ENCODE measurements at places on chromosomes 7 and 10.
A peak's percentile ranks its signal among the peaks of the same experiment; 100 is the strongest.

DNA sequence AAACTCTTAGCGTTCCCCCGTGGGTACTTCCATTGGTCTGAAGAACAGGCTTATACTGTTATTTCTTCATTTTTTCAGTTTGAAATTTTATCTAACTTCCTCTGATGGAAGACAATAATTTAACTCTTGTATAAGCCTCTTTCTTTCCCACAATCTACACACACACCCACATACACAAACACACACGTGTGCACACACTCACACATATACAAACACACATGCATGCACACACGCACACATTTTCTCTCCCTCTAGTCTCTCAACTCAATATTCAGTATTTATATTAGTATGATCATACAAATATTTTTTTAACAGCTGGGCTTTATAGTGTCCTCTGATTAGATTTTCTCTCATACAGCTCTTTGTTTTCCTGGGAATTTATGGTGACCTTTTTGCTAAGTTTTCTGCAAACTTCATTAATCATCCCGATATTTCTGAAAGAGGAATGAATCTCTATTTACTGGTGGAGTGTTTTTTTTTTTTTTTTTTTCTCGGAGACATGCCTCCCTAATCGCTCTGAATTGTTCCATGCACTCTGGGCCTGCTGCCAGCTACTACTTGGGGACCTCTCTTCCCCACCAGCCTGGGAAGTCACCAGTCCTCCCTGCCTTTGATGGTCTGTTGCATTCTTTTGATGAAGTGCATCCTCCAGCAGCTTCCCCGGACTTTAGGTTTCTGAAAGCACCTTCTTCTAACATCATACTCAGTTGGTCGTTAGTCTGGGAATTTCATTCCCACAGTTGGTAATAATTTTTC lies 75.5 kb downstream of the ZNF777 start:
- no peak for DNase-seq

GRCh38 chr10:95476469-95477174 lies 84.5 kb downstream of the SORBS1 start:
- no peak for DNase-seq

DNA sequence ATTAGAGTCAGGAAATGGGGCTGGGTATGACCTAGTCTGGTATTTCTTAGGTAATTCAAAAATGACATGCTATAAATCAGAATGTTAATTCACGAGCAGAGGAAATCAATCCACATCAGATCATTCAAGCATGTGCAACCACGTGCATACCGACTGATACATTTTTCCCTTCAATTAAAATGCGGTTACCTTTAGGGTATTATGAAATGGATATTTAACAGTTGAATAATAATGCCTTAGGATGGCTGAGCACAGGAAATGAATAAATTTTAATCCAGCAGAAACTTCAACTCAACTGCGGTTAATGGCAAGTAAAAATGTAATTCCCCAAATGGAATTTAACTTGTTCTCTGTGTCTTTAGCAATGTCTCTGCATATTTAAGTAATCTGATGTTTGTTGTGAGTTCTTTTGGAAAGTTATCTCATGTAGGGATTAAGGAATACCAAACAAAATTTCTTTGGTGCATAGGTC lies 9.2 kb downstream of the CPA2 start:
- no peak for DNase-seq

DNA sequence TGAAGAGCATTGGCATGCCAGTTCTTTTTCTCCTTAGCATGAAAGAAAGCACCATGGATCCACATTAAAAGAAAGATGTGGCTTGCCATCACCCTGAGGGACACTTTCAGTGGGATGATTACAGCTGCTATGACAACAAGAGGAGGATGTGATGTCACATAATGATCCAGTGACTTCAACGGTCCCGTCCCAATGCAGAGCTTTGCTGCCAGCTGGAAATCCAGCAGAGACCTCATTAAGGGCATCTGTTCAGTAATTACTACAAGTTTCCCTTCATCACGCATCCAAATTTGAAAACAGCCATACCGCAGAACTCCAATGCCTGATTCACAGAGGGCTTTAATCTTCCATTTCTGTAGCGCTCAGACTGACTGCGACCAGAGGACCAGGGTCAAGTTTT lies 206.6 kb downstream of the LSM5 start:
- DNase-seq, result no peak

DNA sequence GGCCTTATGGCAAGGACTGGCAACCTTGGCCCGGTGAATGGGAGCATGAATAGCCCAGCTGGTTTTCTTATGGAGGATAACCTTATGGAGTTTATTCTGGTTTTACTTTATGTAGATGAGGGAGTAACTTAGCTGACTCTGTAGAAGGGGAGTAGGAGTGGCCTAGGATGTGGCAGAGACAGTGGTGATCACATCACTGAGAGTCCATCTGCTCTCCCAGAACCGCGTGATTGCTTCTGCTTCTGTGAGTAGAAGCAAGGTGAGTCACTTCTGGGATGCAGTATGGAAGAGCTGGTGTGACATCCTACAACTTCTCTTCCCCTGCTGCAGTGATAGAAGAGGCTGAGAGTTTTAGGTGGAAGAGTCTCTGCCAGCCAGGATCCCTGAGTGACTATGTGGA lies 129.2 kb downstream of the RPS24 start:
- no peak for DNase-seq

DNA sequence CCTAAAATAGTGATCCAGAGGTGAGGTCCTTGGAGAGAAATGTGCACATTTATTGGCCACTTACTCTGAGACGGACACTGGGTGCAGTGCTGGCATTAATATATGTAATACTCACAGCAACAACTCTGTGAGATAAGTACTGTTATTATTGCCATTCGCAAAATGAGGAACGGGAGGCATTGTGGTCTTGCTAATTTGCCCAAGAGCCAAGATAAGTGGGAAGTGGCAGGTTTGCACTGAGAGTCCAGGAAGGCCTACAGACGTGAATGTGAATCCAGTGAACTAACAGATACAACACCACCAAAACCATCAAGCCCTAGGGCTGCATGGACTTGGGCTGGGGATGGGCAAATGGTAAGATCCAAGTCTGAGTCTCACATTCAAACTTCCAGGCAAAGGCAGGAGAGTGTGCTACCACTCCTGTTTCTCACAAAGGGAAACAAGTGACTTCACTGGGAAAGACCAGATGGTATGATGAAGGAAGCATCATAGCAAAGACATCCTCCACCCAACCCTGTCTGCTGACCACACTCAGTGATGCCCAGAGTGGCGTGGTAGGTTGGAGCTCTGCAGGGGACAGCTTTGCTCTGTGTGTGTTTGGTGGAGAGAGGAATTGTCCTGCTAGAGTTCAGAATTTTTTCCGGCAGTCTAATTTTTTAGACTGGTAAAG lies 19.2 kb downstream of the TMEM273 start:
- no peak for DNase-seq

GRCh38 chr7:127678337-127678736 lies 26.3 kb downstream of the SND1 start:
- no peak for DNase-seq

GRCh38 chr7:77975672-77976480 lies 177.3 kb downstream of the PHTF2 start:
- DNase-seq, result no peak

DNA sequence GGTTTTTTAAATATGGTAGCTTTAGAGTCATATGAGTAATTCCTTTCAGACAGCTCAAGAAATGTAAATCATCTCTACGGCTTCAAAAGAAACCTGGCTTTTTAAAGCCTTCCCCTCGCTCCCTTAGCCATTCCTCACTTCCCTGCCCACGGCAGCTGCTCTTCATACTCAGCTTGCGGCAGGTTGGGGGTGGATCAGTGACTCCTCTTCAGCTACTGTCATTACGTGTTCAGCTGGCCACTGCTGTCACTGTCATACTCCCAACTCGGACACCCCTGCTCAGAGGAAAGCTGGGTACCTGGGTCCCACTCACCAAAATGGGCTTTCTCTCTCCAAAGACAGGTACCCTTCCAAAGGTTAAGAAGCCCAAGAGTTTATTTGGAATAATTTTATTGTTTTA lies 6.6 kb downstream of the YWHAG start:
- no peak for DNase-seq

DNA sequence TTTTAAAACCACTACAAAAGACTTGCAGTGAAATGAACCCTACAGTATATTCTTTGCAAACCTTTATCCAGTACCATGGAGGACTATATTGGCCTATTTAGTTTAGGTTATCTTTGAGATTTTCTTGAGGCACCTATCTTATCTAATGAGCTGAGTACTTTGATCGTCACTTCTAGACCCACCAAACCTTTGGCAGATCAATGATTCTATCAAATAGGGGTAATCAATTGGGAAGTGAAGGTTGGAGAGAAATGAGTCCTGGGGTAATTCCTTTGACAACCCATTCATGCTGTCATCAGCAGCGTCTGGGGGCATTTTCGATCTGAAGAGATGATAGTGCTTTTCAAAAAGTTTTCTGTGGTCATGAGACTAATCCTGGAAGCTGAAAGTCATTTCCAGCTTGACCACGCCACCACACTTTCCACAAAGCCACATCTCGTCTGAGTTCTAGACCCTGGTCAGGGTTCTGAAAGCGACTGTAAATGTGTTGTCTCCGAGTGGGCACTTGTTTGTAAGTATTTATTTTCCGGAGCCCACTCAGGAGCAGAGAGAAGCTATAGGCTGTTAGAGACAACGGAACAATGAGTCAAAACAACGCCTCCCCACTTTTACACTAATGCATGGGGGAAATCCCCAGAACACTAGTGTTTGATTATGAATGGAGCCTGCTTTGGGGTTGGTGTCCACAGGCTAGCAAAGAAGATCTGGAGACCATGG lies 4.8 kb downstream of the EGR2 start:
- DNase-seq, result no peak

DNA sequence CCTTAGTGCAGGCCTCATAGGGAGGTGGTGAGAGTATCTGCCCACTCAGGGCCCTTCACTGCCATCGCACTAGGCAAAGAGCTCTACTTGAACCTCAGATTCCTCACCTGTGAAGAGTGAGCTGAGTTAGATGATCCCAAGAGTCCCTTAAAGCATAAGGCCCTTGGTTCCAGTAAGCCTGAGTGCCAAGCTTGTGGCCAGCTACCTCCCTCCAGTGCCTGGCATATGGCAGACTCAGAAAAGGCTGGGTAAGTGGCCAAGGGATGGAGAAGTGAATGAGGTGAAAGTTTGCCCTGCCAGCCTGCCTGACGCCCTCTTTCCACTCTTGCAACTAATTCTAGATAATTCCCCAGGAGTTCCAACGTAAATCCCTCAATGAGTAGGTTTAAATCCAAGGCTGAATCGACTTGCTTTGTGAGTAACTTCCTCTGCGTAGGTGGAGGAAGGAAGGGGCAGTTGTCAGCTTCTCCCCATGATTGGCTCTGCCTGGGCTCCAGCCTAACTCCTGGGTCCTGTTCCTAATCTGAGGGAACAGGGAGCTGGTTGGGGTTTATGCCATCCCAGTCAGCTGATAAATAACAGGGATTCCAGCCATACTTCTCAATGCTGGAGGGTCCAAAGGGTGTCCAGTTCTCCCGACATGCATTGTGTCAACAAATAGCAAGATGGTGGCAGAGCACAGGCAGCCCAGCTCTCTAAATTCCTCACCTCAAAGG lies 14.2 kb downstream of the DUSP5 start:
- no peak for DNase-seq

DNA sequence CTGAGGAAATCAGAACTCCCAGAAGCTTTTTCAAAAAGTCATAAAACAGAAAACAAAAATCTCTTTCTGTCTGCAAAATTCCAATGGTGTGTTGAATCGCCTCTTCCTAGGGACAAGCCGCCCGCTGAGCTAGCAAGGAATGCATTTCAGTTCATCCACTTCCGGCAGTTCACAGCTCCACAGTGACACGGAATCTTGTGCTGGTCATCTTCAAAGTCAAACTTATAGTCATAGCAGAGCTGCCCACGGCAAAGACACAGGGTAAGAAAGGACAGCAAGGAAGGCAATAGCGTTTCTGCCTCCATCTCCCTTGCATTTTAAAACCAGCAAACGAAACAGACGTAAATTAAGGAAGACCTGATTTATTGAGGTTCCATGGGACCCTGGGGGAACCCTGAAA lies 111.2 kb downstream of the GALNT11 start:
- no peak for DNase-seq

DNA sequence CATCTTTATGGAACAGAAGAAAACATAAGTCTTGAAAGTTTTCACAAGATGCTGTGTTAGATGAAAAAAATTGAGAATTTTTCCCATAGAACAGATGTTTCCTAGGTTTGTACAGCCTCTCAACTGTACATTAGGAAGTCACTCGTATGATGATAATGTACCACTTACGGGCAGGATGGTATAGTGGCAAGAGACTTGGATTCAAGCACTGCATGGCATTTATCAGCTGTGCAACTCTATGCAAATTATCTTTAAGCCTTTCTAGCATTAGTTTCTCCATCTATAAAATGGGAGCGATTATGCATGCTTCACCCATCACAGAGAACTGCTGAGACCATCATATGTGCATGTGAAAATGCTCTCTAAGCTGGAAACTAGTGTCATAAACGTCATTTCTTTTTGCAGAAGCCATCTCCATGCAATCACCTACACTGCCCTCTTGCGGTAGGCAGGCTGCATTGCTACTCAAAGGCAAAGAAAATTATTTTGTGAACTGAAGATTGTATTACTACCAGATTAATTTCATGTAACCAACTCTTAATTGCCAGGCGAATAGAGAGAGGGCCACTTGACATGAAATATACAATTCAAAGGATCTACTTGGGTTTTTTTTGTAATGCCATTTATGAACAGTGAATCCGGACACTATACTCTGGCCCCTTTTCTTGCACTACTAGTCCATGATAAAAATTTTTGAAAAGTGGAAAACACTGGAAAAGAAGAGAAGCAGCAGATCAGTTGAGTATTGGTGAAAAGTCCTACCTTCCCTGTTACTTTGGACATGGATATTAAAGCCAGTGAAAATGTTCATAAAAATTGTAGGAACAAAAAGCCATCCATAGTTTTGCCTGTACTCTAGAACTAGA lies 102.3 kb downstream of the JAZF1 start:
- DNase-seq, result peak; percentile 64

- DNase-seq, result no peak
Measured at GRCh38 chr7:147249956-147250355, 1133.4 kb downstream of the CNTNAP2 start.

- no peak for DNase-seq
Measured at GRCh38 chr10:61987951-61988379, 86.5 kb downstream of the ARID5B start.

DNA sequence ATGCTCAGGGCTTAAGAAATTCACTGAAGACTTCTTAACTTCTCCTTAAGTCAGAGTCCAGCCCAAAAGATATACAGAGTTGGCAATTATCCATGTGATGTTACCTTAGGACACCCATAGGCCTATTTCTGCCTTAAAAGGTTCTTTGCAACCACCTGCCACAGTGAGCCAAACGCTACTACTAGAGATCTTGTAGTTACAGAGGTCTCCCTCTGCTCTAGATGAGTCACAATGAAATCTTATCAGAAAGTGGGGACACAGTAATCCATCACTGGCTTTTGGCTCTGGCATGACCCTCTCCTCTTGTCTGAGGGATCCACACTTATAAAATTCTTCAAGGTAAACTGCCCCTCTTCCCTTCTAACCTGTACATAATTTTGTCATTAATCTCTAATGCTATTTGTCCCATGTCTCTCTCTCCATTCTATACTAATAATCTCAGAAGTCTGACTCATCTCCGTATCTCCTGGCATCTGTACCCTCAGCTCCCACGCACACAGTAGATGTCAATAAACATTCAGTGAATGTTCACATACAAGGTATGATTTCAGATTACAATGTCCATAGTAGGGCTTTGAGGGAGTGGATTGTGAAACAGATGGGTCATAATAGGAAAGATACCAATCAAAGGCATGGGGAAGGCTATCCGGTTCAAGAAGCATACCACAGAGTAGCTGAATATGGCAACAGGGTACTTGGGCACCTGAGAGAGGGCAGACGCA lies 112.1 kb downstream of the SGMS1 start:
- no peak for DNase-seq

GRCh38 chr7:140284062-140284461 lies 107.3 kb upstream of the KDM7A start:
- no peak for DNase-seq
